ENCODE measurements at places on chromosomes 5 and 9.

DNA sequence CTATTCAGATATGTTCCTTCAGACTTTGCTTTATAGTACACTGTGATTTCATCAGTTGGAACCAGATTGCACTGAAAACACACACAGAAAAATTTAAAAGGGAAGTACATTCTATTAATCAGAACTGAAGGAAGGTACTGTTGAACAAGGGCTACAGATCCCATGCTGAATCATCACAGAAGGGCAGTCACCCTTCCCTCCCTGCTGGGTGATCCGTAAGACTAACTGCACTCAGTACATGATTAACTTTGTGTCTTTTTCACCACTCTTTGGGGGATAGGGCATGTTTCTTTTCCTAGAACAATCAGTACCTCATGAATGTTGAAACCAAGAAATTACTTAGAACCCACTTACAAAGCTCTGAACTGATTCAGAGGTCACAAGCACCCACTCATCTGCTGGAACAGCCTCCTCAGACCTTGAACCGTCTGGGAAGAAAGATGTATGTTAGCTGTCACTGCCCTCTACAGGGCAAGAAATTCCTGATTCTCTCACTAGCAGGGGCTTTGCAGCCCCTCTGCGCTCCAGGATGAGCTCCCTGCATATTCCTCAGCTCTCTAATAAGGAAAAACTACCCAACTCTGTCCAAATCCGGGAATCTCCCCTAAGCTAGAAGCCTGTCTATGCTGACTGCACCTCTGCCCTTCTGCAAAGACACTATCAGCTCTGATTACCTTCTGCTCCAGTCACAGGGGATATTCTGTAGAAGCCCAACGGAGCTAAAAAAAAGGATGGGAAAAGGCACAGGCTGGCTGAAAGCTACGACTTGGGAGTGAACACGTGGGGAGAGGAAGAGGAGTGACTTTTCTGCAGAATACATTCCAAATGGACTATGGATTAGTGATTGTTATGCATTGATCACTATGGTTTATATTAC, 51.0 kb downstream of the IARS1 start:
- DNase-seq: no peak

GRCh38 chr9:130660683-130661450, 3.5 kb upstream of the PRDM12 start:
- DNase-seq: no peak

DNA sequence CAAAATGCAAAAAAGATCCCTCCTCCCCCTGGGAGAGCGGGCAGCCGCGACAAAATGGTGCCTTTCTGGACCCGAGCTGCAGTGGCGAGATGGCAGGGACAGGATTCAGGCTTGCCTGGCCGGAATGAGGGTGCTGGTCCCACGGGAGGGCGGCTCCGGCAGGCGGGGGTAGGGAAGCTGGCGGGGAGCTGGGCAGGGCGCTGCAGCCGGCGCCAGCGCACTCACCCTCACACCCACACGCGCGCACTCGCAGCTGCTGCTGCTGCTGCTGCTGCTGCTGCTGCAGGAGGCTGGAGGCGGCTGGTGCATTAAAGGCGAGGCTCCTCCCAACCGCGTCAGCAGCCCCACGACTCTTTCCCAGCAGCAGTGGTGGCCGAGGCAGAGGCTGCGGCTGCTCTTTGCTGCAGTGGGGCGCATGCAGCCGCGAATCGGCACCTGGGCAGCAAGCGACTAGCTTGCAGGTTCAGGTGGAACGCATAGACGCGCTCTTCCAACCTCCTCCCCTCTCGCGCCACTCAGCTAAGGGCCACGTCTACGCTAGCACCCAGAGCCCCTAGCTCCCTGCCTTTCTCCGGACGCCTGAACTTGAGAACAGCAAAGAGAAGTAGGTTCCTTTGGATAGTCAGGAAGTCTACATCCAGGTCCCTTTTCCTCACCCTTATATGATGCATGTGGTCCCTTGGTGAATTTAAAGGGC, at the start of gene PPP2R2B:
Gene PPP2R2B (minus strand): TSS at position 282 of the 697 bp plus-strand sequence.
- peak; percentile 16 for DNase-seq

GRCh38 chr5:134151723-134152122, 25.0 kb downstream of the SKP1 start:
- DNase-seq: no peak

GRCh38 chr9:128169925-128170324, 9.9 kb downstream of the BBLN start:
- DNase-seq: no peak

GRCh38 chr5:142937374-142937773, 167.2 kb downstream of the ARHGAP26 start:
- DNase-seq: no peak

DNA sequence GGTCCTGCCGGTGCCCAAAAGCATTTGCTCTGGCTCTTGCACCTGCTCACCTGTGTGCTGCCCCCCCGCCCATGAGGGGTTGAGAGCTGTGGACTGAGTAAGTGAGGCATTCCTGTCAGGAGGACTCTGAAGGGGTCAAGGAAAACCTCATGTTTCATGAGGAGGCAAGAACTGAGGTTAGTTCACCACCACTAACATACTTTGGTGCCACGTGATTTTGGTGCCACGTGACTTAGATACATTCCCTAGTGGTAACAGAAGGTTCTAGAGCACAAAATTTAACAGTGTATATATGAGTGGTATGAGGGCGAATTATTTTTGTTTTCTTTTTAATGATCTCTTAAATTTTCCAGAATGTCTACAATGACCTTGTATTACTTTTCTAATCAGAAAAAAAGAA, 6.3 kb upstream of the IL12B start:
- no peak for DNase-seq

All from transverse colon (tissue), 4 donors.